Posterior vena cava (tissue), 2 donors: ENCODE measurements at places on chromosomes 4 and X.

DNA sequence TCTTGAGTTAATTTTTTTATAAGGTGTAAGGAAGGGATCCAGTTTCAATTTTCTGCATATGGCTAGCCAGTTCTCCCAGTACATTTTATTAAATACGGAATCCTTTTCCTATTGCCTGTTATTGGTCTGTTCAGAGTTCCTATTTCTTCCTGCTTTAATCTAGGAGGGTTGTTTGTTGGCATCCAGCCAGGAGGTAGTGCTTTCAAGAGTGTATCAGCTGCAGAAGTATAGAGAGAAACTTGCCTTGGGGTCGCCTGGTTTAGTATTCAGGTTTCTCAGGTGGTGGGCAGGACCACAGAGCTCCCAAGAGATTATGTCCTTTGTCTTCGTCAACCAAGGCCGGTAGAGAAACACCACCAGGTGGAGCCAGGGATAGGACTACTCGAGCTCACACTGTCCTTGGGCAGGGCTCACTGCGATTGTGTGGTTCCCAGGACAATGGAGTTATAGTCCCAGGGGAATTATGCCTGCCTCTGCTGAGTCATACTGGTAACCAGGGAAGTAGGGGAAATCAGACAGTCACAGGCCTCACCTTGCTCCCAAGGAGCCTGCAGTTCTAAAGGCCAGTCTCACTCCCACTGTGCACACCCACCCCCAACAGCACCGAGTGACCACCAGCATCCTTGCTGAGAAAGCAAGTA, 168.1 kb downstream of the VSIG4 start:
- no peak for DNase-seq

GRCh38 chr4:96052827-96053226, 212.9 kb downstream of the PDHA2 start:
- DNase-seq, result no peak

DNA sequence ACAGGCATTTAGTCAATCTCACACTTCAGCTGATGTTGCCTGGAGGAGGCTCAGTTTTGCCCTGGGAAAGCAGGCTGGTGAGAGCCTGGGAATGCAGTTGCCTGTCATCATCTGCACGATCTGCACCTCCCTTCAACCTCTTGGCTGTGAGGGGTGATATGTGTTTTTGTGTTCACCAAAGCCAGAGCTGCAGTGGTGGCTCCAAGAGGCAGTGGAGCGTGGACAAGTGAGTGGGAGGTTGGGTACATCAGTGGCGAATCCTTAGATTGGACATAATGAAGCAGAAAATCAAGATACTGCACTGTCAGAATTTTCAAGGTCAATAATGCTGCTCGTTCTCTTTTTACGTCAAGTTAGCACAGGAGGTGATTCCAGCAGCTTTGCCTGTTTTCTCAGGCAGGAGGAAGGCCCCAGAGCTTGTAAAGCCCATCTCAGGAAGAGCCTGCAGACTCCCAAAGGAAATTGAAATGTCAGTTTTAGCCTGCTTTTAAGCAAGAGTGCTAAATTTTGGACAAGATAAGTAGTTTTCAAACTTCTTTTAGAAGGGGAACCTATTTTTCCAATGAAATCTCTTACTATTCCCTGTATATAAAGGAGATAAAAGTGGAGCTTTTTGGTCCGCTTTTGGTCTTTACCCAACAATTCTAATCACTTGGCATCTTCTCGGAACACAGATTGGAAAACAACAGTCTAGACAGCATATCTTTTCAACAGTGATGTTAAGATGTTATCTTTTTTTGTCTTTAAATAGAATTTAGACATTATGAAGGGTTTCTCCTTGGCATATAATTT, 92.8 kb downstream of the FRAS1 start:
- no peak for DNase-seq

DNA sequence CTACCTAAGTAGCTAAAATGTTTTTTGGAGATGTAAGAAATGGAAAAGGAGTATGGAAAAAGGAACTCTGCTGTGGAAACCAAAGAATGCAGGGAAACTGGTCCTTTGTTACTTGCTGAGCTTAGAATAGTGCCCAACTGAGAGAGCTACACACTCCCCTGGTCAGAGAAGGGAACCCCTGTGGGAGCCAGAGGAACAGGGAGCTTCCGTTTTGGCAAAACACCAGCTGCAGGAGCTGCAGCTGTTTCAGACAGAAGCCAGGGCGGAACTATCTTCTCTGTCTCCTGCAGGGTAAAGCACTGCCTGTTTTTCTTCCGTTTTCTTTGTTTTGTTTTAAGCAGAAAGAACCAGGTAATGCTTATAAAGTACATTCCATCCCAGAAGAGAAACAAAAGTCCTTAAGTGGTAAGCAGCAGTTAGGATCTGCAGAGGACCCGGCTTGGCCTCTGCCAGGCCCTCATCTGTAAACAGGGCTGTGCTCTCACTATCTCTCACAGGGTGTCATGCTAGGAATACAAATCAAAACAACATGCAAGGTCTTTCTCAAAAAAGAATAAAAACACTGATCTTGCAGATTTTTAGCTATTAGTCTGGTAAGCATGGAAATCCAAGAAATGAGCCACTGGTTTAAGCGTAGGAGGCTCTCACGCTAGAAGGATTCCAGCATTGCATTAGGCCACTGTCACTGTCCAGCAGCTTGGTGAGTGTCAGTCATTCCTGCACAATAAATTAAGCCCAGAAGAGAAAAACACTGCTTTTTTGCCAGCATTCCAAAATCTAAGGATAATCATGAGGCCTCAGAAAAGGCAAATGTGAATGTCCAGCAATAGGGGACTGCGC, 76.1 kb downstream of the CHST7 start:
- no peak for DNase-seq

DNA sequence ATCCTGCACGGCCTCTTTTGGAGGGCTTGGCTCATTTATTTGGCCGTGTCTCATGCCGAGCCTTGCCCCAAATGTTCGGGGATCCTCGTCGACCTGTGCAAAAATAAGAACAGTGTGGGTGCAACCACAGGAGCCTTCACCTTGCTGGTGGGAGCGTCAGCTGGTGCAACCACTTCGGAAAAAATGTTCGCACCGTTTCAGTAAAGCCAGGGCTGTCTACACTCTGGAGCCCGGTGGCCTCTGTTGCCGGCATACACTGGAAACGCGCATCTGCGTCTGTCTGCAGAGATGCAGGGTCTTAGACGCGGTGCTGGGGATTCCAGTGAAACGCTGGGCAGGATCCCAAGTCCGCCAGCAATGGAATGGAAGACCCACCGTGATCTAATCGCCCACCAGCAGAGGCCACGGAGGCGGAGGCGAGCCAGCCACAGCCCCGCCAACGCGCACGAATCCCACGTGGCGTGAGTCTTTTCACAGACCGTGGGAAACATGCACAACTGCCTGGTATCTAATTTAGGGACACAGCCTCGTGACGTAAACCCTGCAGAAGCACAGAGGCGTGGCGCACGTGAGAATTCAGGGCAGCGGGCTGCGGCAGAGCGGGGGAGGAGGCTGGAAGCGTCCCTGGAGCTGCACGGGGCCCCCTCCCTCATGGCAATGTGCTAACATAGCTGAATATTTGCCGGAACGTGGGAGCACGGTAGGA, 13.8 kb upstream of the MXD4 start:
- no peak for DNase-seq

DNA sequence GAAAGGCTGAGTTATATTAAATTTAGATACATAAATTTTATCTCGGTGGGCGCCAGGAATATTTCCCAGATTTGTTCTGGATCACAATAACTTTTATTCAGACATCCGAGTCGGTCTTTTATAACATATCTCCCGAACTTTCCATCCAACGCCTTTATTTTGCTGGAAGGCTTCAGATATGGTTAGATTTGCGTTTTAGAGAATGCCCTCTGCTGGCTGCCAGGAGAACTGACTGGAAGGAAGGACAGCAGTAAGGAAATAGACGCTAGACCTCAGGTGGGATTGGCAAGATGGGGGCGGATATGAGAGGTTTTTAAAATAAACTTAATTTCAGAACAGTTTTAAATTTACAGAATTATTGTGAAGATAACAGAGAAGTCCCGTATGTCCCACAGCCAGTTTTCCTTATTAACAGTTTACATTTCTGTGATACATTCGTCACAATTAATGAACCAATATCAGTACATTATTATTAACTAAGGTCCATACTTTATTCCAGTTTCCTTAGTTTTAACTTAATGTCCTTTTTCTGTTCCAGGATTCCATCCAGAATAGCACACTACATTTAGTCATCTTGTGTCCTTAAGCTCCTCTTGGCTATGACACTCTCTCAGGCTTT, 4.6 kb upstream of the KANTR start:
- DNase-seq, result no peak

- DNase-seq, result no peak
Measured at GRCh38 chrX:32572644-32573043, 638.7 kb downstream of the DMD start.

GRCh38 chr4:60962286-60962685, 237.8 kb upstream of the ADGRL3 start:
- DNase-seq, result no peak

- no peak for DNase-seq
Measured at GRCh38 chr4:71195924-71196323, 142.9 kb upstream of the SLC4A4 start.

DNA sequence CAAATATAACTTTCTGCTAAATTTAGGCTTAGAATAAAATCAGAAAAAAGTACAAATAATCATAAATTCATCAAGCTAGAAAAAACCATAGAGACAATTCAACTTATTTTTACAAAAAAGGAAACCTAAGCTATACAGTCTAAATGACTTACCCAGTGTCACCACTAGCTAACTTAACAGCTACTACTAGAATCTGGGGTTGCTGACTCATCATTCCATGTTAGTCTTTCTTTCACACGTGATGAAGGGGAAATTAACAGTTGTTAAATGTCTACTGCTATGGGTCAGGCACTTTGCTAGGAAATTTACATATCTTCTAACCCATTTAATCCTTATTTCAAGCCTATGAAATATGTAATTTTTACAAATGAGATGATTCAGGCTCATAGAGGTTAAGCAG, 349.3 kb upstream of the GALNT7 start:
- no peak for DNase-seq

- no peak for DNase-seq
Measured at GRCh38 chrX:23766650-23767551, 16.1 kb upstream of the SAT1 start.

DNA sequence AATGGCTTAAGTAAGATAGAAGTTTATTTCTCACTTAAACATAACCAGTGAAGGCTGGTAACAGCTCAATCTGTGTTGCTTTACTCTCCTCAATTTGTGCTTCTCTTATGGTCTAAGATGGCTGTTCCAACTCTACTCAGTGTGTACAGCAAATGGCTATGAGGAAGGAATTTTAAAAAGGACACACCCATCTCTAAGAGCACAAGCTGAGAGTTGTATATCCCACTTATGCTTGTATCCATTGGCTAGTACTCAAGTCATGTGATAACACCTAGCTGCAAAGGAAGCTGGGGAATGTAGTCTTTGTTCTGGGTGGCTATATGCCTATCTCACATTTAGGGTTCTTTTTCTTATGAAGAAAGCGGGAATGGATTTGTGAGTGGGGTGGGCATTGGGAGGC, 63.3 kb downstream of the GPAT3 start:
- DNase-seq, result no peak

- DNase-seq, result no peak
Measured at GRCh38 chr4:158176776-158177175, 4.0 kb upstream of the GASK1B start.

GRCh38 chr4:25977397-25978170, 63.6 kb downstream of the SMIM20 start:
- peak; percentile 59 for DNase-seq

DNA sequence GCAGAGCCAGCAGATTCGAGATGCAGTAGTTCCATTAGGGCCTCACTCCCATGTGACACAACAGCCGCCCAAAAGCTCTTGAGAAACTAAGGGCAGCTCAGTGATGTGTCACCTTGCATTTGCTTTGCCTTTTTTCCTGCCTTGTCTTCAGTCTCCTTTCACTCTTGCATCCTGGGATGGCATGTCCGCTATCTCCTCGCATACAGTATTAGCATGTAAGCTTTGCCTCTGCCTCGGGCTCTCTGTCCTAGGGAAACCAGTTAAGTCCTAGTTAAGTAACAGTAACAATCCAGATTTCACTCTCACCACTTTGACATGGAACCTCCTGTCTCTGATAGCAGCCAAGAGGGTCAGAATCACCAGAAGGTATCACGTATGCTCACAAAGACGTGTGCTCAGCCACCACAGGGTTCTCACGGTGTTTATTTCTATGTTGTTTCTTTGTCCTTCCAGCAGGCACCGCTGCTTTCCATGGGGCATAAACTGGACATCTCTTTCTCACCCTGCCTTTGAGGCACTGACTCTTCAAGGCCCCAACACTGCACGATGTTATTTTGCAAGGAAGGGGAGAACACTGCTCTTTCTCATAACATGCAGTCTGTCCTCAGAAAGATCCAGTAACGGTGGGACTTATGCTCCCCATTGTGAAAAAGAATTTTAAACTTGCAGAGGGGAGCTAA, 26.7 kb upstream of the SORBS2 start:
- no peak for DNase-seq

DNA sequence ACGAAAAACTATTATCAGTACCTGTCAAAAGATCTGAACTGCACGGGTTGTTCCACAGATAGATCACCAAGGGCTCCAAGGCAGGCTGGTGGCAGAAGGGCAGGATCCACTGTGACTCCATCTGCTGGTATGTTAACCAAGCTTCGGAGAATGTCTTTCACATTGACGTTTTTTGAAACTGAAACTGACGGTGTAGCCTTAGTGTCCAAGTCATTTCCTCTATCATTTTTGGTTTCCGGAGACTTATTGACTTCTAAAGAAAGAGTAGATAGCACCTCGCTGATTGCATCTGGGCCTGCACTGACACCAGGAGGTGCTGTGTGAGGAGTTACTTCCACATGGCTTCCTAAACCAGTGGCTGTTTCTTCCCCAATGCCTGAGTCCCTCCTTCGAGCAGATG, 186.9 kb downstream of the LRBA start:
- DNase-seq, result no peak

DNA sequence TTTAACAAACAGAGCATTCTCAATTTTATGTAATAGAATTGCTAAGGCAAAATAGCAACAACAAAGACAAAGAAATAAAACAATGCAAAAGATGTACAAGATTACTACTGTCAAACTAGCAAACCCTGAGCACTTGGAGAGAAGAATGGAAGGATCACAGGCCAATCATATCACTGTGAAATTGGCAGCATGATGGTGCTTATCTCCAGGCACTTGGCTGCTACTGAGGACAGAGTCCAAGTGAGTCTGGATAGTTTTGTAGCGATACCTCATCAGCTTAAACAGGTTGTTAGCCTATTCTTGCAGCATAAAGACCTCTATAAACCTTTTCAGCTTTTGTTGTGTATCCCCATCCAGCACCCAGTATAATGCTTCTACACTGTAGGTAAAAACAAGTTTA, 117.7 kb downstream of the C4orf33 start:
- no peak for DNase-seq

DNA sequence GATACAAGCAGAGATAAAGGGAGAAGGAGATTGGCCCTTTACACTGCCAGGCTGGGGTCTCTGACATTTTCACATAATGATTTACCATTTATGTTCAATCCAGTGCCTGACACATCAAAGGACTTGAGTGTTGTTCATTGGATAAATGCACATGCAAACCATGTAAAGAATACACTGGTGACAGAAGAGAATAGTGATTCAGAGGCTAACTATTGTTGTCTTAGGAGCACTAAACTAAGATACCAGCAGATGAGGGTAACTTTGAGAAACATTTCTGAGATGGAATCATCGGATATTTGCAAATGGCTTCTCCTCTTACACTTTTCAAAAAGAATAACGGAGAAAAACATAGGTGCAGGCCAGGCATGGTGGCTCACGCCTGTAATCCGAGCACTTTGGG, 67.3 kb upstream of the HHIP start:
- DNase-seq, result no peak
